Activated CD4-positive, alpha-beta T cell treated with anti-CD3 and anti-CD28 coated beads for 36 hours (primary cell): ENCODE measurements at places on chromosomes 16 and 17. TPM values are rescaled to one million over a fixed set of nuclear protein-coding genes. Genes with fewer than 3 reads are reported as not detected.

GRCh38 chr16:74984194-74984528 is 762 bp downstream of the WDR59 start:
- no peak for DNase-seq

DNA sequence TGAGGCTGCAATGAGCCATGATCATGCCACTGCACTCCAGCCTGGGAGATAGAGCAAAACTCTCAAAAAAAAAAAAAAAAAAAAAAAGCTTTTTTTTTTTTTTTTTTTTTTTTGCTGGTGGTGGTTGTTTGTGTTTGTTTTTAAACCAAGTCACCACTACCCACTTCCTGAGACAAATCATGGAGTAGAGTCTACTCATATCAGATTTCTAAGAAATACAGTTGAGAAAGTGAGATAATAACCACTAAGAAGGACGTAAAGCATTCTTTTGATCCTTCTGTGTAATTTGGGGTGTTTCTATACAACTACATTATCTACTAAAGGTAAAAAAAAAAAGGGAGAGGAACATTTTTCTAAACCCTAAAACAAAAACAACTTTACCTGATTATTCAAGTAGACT is 38.0 kb downstream of the AXIN2 start:
- no peak for DNase-seq

DNA sequence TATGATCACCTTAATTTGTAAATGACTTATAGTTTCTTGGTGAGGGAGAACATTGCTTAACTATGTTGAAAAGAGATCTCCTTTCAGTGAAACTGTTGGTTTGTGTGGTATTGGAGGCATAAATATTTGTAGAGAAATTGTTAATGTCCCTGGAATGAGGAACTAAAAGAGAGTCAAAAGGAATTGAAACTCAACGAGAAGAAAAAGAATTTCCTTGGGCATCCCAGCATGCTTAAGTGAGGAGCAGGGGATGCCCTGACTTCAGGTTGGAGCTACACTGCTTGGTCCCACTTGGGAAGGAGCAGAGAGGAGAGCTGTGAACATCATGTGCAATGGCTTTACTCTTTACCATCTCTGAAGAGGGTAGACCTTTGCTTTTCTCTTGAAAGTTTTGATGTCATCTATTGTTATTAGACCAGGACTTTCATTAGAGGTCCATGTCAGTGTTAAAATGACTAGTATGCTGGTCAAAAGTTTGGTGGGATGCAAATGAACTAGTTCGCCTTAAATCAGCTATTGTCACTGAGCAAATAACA is 21.7 kb downstream of the KRT23 start:
- DNase-seq = no peak

GAS2L2 gene
- not detected for total RNA-seq

GRCh38 chr16:86800894-86801293 is 222.5 kb downstream of the FOXL1 start:
- no peak for DNase-seq
